ENCODE measurements at places on chromosomes 4 and X. TPM values are rescaled to one million over a fixed set of nuclear protein-coding genes. Genes with fewer than 3 reads are reported as not detected.

GRCh38 chr4:123667496-123667895 is 270.9 kb downstream of the SPRY1 start:
- DNase-seq: no peak

- peak; percentile 28 for DNase-seq
Observed at GRCh38 chrX:118346258-118347094, 570 bp downstream of the WDR44 start.

ATP2B3 gene
- polyA plus RNA-seq: 0.02 TPM

GRCh38 chr4:81466841-81467671 is 4.7 kb downstream of the RASGEF1B start:
- peak; percentile 93 for DNase-seq

DNA sequence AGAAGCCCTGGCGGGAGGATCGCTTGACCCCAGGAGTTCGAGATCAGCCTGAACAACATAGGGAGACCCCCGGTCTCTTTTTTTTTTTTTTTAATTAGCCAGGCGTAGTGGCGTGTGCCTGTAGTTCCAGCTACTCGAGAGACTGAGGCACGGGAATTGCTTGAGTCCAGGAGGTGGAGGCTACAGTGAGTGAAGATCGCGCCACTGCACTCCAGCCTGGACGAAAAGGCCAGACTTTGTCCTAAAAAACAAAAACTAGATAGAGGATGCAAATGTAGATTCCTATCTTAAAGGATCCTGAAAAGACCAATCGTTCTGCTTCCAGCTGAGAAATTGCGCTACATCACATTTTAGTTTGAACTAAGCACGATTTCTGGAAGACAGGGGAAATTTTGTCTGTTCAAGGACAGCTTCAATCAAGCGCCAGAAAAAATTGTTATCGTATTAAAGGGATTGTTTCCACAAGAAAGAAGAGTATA is 627 bp upstream of the HSD17B11 start:
- no peak for DNase-seq

GRCh38 chr4:158193171-158193749 is 17.0 kb upstream of the TMEM144 start:
- peak; percentile 34 for DNase-seq

MAGEA1 gene
- polyA plus RNA-seq: not detected

DNA sequence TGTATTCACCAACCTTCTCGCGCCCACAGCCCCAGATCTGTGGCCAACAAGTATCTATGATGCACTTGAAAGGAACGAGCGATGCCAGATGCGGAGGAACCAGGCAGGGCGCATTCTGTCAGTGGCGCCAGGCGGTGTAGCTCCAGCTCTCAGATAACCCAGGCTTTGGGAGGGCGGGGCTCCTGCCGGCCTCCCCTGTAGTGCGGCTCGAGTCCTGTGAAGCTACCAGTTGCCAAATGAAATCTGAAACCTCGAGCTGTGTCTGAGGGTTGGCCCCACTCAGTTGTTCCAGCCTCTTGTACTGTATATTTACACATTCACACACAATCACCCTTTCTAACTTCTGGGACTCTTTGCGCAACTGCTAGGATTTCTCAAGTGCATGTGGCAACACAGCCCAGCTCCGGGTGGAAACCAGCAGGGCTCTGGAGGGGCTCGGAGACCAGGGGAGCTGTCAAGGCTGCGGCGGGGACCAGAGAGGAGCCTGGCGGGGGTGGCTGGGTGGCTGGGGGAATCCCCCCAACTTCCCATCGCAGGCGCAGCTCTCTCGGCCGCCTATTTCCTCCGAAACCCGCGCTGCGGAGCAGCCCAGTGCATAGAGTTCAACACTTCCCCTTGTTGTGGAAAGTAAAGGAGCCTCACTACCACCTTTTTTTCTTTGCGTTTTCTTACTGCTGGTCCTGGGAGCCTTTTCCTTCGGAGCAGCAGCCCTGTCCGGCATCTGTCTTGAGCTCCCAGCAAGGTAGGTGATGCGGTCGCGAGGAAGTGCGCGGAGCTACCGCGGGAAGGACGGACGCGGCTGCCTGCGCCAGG is at the start of gene ARHGAP24:
Gene ARHGAP24, plus strand, starts transcription at position 333 of the 813 bp plus-strand sequence.
- DNase-seq: peak; percentile 65

- no peak for DNase-seq
Observed at GRCh38 chr4:26819026-26819425, 41.6 kb upstream of the STIM2 start.

DNA sequence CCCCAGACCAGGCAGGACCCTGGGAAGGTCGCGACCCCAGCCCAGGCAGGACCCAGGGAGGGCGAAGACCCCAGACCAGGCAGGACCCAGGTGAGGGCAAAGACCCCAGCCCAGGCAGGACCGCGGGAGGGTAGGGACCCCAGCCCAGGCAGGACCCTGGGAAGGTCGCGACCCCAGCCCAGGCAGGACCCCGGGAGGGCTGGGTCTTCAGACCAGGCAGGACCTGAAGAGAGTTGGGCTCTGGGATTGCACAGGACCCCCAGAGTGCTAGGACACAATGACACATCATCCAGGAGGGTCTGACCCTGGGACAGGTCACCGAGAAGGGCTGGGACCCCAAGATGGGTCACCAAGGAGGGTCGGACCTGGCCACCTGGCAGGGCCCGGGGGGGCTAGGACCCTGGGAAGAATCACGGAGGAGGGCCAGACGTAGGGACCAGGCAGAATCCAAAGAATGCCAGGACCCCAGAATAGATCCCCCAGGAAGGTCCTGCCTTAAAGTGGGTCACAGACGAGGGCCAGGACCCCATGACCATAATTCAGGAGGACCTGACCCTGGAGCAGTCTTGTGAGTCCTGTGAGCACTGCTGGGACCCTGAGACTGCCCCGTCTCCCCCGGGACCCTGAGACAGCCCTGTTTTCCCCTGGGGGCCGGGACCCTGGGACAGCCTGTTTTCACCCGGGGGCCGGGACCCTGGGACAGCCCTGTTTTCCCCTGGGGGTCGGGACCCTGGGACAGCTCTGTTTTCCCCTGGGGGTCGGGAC is 1.4 kb downstream of the PCGF3 start:
- no peak for DNase-seq

- DNase-seq: no peak
Observed at GRCh38 chr4:130545596-130545995, 1449.6 kb downstream of the C4orf33 start.

HHIP gene
- polyA plus RNA-seq: 2.9 TPM

APLN gene
- 0.32 TPM for polyA plus RNA-seq

DNA sequence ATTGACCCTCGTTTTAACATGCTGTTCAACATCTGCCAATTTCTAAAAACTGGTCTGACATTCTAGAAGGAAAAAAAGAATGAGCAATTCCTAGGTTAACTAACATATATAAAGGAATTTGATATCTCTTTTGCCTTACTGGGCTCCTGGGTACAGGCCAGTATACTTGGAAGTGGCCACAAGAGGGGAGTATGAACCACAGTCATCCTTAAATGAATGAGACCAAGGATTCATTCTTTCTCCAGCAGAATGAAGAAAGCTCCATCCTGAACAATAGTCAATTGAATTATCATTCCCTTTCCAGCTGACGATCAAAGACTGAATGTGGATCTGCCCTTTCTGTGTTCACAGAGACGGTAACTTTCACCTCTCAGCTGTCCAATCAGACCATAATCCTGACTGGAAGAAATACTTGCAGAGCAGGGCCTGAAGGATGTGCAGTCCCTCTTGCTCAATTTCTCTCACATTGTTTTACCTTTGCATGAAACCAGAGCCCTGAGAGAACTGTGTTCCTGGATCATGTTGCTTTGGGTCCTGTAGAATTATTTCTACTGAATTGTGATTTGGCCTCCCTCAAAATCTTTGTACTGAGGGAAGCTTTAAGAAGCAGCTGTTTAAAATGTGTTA is 14.8 kb upstream of the SPARCL1 start:
- DNase-seq: no peak

RTL3 gene
- 0.05 TPM for polyA plus RNA-seq

DNA sequence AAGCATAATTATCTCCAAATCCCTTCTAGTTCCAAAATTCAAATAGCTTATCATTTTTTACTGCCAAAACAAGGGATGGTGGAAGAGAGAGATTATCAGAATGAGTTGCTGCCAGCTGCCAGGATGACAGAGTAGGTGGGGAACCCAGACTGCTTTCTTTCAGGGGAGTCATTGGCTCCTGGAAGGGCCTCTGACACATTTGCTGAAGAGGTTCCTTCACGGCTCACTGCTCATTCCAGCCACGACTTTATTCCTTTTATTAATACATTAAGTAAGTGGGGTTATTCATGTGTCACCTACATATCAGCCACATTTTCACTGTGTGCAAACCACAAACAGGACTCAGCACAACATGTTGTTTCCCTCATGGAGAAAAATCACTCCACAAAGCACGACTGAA is 12.7 kb upstream of the SMIM43 start:
- DNase-seq: no peak

CXCL11 gene
- polyA plus RNA-seq: 9.6 TPM

GRCh38 chr4:89836897-89837384 is at the start of gene SNCA:
Gene SNCA (minus strand): TSS chr4:89837161. CDS start chr4:89835667, 1,494 bp downstream.
- DNase-seq: peak; percentile 38

SLC26A1 gene
- 0.41 TPM for polyA plus RNA-seq

GRCh38 chr4:153705743-153706468 is 21.8 kb downstream of the TLR2 start:
- no peak for DNase-seq

- no peak for DNase-seq
Observed at GRCh38 chr4:24801136-24801855, 5.9 kb downstream of the SOD3 start.

Data from thymus (tissue), 14 donors.